ENCODE measurements at places on chromosomes 1 and 21.

- H3K27me3 ChIP-seq: no peaks in the 10 kb centered on the region
- DNase-seq: no peak
- H3K27ac ChIP-seq: no peak overlapping the region
- no peaks in the 10 kb centered on the region for H3K36me3 ChIP-seq
- H3K4me3 ChIP-seq: no peak overlapping the region
Observed at GRCh38 chr1:236247286-236247685, 34.5 kb downstream of the ERO1B start.

GRCh38 chr1:166189126-166189525 lies 22.3 kb upstream of the FAM78B start:
- no peak overlapping the region for H3K4me3 ChIP-seq
- no peak for DNase-seq
- no peaks in the 10 kb centered on the region for H3K36me3 ChIP-seq
- H3K27ac ChIP-seq: no peak overlapping the region

- H3K36me3 ChIP-seq: no peaks in the 10 kb centered on the region
- H3K4me3 ChIP-seq: no peak overlapping the region
- peaks cover 20% of the 10 kb centered on the region for H3K4me1 ChIP-seq
- no peaks in the 10 kb centered on the region for H3K27me3 ChIP-seq
- no peak for DNase-seq
Observed at GRCh38 chr21:26098772-26099397, 71.7 kb downstream of the APP start.

DNA sequence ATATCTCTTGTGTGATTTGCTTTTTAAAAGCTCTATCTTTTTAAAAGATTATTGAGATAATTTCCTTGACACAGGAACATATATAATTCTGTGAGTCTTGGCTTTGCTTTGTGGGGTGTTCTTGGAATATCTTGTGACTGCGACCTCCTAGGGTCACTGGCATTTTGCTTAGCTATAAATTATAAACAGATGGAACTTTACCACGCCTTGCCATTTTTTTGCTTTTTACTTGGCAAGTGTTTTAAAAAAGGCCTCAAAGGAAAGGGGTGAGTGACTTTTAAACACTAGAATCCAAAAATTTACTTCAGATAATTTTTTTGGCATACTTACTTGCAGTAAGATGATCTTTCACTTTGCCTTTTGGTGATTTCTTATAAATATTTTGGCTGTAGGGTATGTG lies 43.6 kb downstream of the ALG6 start:
- DNase-seq: no peak
- H3K27me3 ChIP-seq: no peaks in the 10 kb centered on the region
- peaks cover 7% of the 10 kb centered on the region for H3K36me3 ChIP-seq
- no peak overlapping the region for H3K27ac ChIP-seq

DNA sequence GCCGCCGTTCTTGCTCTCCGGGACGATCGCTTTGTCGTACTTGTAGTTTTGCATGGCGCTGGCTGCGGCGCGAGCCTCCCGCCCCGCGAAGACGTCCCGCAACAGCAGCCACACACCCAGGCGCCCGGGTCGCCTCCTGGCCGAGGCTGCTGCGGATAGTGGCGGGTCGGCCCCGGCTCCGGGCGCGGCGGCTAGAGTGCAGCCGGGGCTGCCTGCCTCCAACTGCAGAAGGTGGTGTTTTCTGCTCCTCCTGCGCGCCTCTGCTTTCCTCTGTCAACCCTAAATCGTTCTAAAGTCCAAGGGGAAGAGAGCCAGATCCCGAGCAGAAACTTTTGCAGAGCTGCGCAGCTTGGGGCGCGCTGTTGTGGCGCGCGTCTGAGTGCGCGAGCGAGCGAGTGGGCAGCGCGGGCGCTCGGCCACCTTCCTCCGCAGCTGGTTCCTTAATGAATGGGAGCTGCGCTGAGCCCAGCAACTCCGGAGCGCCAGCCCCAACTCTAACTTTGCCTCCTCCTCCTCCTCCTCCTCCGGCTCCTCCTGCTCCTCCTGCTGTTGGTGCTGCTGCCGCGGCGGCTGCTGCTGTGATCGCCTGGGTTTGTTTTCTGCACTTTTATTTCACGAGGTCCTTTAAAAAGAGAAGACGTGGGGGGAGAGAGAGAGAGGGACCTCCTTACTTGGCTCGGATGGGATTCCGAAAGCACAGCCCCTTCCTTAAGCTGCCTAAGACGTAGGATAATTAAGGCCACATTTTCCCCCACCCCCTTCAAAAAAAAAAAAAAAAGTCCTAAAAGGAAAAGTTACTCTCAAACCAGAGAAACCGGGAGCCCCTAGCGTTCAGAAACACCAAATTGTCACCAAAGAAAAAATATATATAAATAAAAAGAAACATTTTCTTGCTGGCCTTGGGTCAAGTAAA lies at the start of gene PLPP3:
PLPP3 (minus strand) TSS at position 601 of the 913 bp plus-strand sequence; CDS start at position 54, 547 bp downstream.
- no peaks in the 10 kb centered on the region for H3K36me3 ChIP-seq
- DNase-seq: peak; percentile 81
- H3K27me3 ChIP-seq: no peaks in the 10 kb centered on the region

- H3K4me3 ChIP-seq: no peak overlapping the region
- H3K27me3 ChIP-seq: no peaks in the 10 kb centered on the region
- no peak overlapping the region for H3K27ac ChIP-seq
- no peaks in the 10 kb centered on the region for H3K36me3 ChIP-seq
- H3K4me1 ChIP-seq: peaks cover 5% of the 10 kb centered on the region
Observed at GRCh38 chr1:63713627-63714481, 60.0 kb upstream of the ROR1 start.

- no peak overlapping the region for H3K27ac ChIP-seq
- H3K36me3 ChIP-seq: no peaks in the 10 kb centered on the region
- DNase-seq: no peak
- no peaks in the 10 kb centered on the region for H3K27me3 ChIP-seq
- H3K4me3 ChIP-seq: no peak overlapping the region
Observed at GRCh38 chr1:237009611-237010010, 5.4 kb upstream of the MT1HL1 start.

- no peak overlapping the region for H3K27ac ChIP-seq
- no peak for DNase-seq
- no peaks in the 10 kb centered on the region for H3K36me3 ChIP-seq
- no peak overlapping the region for H3K4me3 ChIP-seq
Observed at GRCh38 chr1:162327788-162328165, 48.9 kb downstream of the SPATA46 start.

DNA sequence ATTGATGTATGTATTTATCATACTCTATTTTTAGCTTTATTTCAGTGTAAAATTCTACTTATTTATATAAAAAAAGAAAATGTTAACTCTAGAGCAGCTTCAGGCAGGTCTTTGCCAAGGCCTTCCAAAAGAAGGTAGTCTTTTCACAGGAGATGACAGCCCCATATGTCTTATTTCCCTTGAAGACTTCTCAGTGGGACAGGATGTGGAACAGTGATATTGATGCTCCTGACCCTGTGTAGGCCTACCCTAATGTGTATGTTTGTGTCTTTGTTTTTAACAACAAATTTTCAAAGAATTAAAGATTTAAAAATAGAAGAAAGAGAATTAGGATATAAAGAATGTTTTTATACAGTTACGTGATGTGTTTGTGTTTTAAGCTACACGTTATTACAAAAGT lies 1593.6 kb downstream of the AMY1C start:
- no peak for DNase-seq
- no peaks in the 10 kb centered on the region for H3K27me3 ChIP-seq
- no peak overlapping the region for H3K4me3 ChIP-seq
- no peak overlapping the region for H3K27ac ChIP-seq
- no peaks in the 10 kb centered on the region for H3K4me1 ChIP-seq

- DNase-seq: no peak
- H3K36me3 ChIP-seq: peaks cover 77% of the 10 kb centered on the region
- H3K4me1 ChIP-seq: no peaks in the 10 kb centered on the region
- no peak overlapping the region for H3K4me3 ChIP-seq
Observed at GRCh38 chr1:203840208-203840808, 21.1 kb upstream of the SNRPE start.

DNA sequence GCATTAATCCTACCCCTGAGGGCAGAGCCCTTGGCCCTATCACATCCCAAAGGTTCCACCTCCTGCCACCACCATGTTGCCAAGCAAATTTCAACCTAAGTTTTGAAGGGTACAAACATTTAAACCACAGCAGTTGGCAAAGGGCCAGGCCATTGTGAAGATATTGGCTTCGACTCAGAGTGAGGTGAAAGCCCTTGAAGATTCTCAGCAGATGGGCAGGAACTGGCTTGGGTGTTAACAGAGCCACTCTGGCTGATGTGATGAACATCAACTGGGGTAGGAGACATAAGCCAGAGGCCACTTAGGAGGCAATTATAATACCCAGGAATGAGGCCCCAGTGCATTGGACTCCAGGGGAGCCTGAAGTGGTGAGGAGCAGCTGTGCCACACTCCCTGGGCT lies 207.7 kb upstream of the KAZN start:
- no peaks in the 10 kb centered on the region for H3K27me3 ChIP-seq
- no peaks in the 10 kb centered on the region for H3K4me1 ChIP-seq
- no peak for DNase-seq
- no peak overlapping the region for H3K27ac ChIP-seq
- no peak overlapping the region for H3K4me3 ChIP-seq

- H3K36me3 ChIP-seq: no peaks in the 10 kb centered on the region
- H3K27me3 ChIP-seq: no peaks in the 10 kb centered on the region
- H3K4me3 ChIP-seq: no peak overlapping the region
- H3K4me1 ChIP-seq: no peaks in the 10 kb centered on the region
Observed at GRCh38 chr1:204960306-204961125, 82.5 kb upstream of the CNTN2 start.

DNA sequence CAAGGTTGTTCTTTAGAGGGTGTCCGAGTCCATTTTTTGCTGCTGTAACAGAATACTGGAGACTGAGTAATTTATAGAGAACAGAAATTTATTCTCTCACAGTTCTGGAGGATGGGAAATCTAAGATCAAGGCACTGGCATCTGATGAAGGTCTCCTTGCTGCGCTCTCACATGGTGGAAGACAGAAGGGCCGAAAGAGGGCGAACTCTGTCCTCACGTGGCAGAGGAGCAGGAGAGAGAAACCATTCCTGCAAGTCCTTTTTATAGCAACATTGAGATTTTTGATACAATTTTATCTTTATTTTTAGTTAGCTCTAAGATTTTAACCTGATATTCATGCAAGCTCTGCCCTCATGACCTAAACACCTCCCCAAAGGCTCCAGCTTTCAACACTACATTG lies 48.3 kb downstream of the ATG4C start:
- H3K36me3 ChIP-seq: peaks cover 2% of the 10 kb centered on the region
- no peak overlapping the region for H3K27ac ChIP-seq
- no peak overlapping the region for H3K4me3 ChIP-seq

GRCh38 chr21:29821230-29821629 lies 118.6 kb downstream of the GRIK1 start:
- no peak overlapping the region for H3K4me3 ChIP-seq
- H3K4me1 ChIP-seq: no peaks in the 10 kb centered on the region
- peaks cover 11% of the 10 kb centered on the region for H3K27me3 ChIP-seq
- no peaks in the 10 kb centered on the region for H3K36me3 ChIP-seq
- no peak overlapping the region for H3K27ac ChIP-seq

DNA sequence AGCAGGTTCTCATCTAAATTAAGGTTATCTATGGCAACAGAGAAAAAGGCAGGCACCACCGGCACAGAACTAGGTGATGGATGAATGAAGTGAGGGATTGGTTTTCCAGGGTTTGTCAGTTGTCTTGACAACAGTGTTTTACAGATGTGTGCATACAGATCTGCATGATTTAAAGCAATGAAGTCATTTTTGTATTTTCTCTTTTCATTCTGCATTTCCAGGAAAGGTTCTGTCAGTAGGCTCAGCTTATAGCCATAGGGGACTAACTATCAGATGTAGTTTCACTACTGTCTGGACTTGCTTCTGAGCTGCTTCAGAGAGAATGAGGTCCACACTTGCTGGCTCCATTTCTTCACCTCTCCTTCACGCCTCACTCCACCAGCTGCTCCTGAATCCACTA lies 98.2 kb upstream of the LMO4 start:
- DNase-seq: no peak
- H3K4me1 ChIP-seq: no peaks in the 10 kb centered on the region
- no peaks in the 10 kb centered on the region for H3K36me3 ChIP-seq
- no peaks in the 10 kb centered on the region for H3K27me3 ChIP-seq
- H3K27ac ChIP-seq: no peak overlapping the region

GRCh38 chr1:117113199-117113598 lies 8.3 kb downstream of the TRIM45 start:
- no peak overlapping the region for H3K27ac ChIP-seq
- H3K27me3 ChIP-seq: no peaks in the 10 kb centered on the region
- no peaks in the 10 kb centered on the region for H3K36me3 ChIP-seq

GRCh38 chr1:3523980-3524379 lies 69.5 kb downstream of the ARHGEF16 start:
- H3K36me3 ChIP-seq: no peaks in the 10 kb centered on the region
- no peak overlapping the region for H3K27ac ChIP-seq
- H3K27me3 ChIP-seq: no peaks in the 10 kb centered on the region

DNA sequence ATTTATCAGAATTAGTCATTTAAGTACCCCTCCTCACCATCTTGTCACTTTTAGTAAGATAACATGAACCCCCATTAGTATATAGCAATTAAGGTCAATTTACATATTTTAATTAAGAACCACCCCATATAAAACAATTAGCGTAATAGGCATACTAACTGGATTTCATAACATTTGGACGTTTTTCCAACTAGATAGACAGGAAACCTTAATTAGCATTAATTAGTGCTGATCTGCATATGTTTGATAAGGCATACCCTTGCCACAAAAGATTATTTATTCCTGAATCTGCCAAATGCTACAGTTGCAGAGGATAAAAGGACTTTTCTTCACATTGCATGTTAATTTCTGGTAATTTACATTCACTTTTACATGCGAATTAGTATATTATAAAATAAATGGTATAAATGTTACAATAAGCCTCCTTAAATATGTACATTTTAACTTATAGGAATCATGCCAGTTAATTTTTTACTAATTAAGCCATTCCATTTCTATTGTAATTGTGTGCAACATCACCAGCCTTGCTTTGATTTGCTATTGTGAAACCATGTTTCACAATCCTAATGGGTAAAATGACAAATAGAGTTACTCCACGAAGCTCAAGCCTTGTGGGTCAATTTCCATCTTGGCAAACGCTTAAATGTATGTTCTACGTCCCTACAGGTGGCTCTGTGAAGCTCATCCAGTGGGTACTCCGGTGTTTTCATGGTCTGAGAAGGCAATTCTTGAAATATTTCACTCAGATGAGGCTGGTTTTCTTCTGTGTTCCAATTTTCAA lies 469.6 kb downstream of the DPYD start:
- H3K4me3 ChIP-seq: no peak overlapping the region
- no peak overlapping the region for H3K27ac ChIP-seq
- H3K27me3 ChIP-seq: no peaks in the 10 kb centered on the region
- H3K4me1 ChIP-seq: no peaks in the 10 kb centered on the region

DNA sequence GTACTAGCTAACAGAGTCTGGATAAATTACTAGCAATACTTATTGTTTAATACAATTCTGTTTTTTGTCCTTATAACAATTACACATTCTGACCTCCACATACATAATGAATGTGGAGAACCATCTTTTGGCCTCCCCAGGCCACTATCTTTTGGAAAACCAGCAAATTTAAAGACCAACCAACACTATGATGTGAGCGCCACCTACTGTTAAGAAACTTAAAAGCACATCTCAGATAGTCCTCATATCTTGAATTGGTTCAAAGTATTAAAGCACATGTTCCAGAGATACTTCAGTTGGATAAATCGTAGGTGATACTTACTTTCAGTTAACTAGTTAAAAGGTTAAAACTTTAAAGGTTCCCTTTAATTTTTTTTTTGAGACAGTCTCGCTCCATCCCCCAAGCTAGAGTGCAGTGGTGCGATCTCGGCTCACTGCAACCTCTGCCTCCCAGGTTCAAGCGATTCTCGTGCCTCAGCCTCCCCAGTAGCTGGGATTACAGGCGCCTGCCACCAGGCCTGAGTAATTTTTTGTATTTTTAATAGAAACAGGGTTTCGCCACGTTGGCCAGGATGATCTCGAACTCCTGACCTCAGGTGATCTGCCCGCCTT lies 29.3 kb upstream of the USP1 start:
- DNase-seq: peak; percentile 65
- H3K27ac ChIP-seq: no peak overlapping the region
- no peaks in the 10 kb centered on the region for H3K27me3 ChIP-seq
- no peaks in the 10 kb centered on the region for H3K36me3 ChIP-seq
- H3K4me1 ChIP-seq: no peaks in the 10 kb centered on the region
